T-cell (primary cell): ENCODE measurements at places on chromosomes 11 and 22. TPM values are rescaled to one million over a fixed set of nuclear protein-coding genes. Genes with fewer than 3 reads are reported as not detected.

The TESMIN gene
- total RNA-seq, result 9.1 TPM

The DRD2 gene
- not detected for total RNA-seq

The EXPH5 gene
- 4.0 TPM for total RNA-seq

The LZTR1 gene
- 118 TPM for total RNA-seq

The IFITM10 gene
- 0.72 TPM for total RNA-seq

The CD3G gene
- total RNA-seq, result 190 TPM

The BIK gene
- 2.7 TPM for total RNA-seq

The MMP13 gene
- total RNA-seq, result not detected
